ENCODE measurements at places on chromosomes 12 and 14.

- DNase-seq = no peak
Measured at GRCh38 chr12:110355073-110355472, 48.4 kb downstream of the ANAPC7 start.

GRCh38 chr14:60618241-60618640 lies 31.0 kb downstream of the SIX1 start:
- no peak for DNase-seq

- no peak for DNase-seq
Measured at GRCh38 chr14:68395604-68396003, 397.3 kb downstream of the ZFP36L1 start.

- no peak for DNase-seq
Measured at GRCh38 chr12:54394986-54395385, 10.5 kb upstream of the ZNF385A start.

- no peak for DNase-seq
Measured at GRCh38 chr12:123269395-123269892, 2.2 kb downstream of the CDK2AP1 start.

DNA sequence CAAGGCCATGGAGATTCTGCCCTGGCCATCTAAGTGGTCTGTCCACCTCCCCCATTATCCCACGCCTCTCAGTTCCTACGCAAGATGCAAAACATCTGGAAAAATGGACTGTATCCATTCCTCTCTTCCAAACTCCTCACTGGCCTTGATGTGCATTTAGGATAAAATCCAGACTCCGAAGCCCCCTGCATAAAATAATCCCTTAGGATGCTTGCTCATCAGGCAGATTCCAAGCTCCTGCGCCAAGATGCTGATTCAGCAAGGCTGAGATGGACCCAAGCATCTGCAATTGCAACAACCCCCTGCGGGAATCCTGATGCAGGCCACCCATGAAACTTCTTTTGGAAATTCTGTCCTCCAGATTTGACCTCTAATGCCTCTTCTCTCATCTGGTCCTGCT lies 81.6 kb downstream of the SPRING1 start:
- DNase-seq = no peak

GRCh38 chr12:52023182-52023975 lies 16.6 kb downstream of the TAMALIN start:
- no peak for DNase-seq

- DNase-seq = no peak
Measured at GRCh38 chr14:72352012-72352411, 419.8 kb downstream of the RGS6 start.

DNA sequence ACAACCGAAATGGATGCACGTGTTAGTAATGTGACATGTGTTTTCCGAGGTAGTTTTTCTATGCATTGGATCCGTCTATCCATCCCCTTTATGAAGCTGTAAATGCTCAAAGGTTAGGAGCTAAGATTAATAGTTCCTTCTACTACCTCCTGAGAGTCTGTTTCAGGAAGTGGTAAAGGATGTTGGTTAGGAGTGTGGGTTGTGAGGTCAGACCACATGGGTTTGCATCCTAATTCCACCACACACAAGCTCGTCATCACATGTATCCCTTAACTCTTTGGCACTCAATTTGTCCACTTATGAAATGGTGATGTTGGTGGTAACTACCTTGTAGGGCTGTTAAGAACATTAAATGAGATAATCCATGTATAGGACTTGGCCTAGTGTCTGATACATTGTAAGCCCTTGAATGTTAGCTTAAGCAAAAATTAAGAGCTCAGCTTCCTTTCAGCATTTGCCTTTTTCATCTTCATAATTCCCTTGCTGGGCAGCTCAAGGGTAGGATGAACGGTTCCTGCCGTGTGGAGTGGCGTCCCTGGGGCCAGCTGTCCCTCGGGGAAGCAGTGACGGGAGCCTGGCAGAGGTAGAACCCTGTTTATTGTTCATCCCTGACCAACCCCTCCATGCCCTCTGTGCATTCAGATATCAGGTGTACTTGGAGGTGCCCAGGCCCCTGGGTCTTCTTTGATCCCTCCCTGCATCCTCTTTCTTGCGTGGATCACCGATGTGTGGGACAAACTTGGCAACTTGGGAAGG lies 52.3 kb downstream of the TSPAN9 start:
- DNase-seq = no peak

DNA sequence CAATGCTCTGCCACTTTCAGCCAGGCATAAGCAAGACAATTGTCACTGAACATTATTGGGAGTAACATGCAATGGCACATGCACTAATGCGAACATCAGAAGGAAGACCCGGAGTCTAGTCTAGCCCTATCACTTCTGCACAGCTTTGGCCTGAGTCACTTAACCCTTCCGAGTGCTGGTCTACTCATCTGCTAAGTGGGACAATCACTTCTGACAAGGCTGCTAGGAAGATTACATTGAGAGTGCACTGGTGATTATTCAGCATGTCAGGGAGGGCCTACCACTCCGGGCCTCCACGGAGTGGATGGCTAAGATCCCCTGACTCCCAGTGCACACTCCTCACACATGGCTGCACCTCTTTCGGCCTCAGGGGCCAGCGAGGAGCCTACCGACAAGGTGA lies 240.9 kb downstream of the DPF3 start:
- DNase-seq = no peak

GRCh38 chr14:39085933-39086332 lies 17.1 kb downstream of the SEC23A start:
- no peak for DNase-seq

DNA sequence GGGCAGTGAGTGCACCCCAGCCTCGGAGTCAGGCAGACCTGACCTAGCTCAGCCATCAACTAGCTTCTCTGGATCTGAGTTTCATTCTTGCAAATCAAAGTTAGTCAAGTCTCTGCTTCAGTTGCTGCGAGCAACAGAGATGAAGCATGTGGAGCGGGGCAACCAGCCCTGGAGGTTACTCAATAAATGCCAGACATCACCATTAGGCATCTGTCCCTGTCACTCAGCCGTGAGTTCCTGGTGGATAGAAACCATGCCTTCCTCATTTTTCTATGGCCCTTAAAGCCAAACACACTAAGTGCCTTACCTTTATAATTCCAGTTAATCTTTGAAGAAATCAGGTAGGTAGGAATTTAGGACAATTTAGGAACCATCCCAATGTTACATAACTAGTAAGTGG lies 19.3 kb downstream of the RFX4 start:
- no peak for DNase-seq

DNA sequence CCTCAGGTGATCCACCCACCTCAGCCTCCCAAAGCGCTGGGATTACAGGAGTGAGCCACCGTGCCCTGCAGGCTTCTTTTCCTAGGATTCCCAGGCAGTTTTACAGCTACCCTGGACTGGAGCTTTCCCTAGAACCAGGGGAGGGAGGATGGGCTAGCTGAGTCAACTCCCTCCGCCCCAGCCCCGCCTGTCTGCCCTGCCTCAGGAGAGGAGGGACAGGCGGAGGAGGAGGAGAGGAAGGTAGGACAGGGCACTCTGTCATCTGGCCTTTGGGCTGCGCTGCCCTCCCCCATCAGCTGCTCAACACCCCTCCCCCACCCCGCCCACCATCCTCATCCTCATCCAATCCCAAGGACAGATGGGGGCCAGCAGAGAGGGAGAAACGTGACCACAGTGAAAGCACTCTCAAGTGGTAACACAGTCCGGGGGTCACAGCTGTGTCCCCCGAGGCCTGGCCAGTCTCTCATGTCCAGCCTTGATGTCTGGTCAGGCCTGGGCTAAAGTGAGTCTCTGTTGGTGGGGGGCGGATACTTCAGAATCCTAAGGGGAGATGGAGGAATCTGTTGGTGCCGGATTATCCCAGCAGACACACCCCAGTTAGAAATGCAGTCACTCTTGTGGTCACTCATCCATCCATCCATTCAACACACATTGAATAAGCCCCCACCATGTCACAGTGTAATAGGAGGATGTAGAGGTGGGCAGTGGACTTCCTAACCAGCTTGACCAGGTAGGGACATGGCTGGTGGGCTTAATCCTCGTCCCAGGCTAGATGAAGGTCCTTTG lies 12.3 kb downstream of the FIGNL2 start:
- DNase-seq = no peak

DNA sequence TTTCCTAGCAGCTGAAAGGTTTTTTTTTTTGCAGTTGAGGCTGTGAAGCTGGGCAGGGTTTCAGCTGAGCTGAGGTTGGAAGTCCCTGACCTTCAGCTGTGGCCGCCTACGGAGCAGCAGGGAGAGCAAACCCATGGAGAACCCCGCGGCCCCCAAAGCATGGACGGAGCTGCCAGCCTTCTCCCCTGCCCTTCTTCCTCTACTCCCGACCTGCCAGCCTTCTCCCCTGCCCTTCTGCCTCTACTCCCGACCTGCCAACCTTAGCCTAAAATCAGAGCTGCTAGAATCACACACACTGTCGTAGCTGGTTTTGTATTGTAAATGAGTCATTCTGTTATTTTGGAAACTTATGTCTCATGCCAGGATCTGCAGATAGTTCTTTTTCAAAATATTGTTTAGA lies 74.6 kb downstream of the PPP2R5C start:
- peak; percentile 23 for DNase-seq

DNA sequence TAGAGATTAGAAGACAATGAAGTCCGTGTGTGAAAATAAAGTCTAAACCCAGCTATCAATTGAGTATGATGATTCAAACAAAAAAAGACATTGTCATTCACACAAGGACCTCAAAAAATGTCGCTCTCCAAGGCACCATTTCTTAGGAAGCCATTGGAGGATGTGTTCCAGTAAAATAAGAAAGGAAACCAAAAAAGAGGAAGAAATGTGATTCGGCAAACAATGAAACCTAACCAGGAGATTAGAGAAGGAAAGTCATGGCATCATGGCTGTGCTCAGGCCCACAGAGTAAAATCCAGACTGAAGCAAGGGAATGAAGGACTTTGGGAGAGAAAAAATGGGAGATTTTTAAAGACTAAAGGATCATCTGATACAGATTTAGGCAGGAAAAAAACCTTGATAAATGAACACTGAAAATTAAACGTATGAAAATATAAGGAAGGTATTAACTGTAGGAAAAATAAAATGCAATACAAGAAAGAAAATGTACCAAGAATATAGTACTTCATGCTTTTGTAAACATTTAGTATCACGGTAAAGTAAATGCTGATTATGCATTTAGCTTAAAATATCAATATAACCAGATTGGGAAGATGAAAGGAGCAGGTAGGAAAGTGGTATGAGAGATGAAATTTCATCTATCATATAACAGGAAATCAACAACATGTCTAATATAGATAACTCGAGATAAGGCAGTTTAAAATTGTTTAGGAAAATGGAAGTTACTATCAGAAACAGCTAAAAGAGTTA lies 38.2 kb upstream of the MTHFD1 start:
- no peak for DNase-seq

DNA sequence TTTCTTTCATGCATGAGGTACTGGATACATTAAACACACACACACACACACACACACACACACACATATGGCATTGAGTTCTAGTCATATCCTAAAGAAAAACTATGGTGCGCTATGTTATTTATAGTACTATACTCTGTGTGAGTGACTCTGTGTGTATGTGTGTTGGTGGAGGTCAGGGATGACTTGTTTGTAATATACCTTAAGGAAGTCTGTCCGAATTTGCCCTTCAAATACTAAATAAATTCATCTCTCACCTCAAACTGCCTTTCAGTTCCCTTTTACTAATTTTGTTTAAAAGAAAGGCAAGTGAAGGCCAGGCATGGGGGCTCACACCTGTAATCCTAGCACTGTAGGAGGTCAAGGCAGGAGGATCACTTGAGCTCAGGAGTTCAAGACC lies 2.1 kb upstream of the AKAP5 start:
- DNase-seq = no peak

GRCh38 chr12:124687917-124688316 lies 120.5 kb upstream of the NCOR2 start:
- no peak for DNase-seq

GRCh38 chr14:99690636-99691035 lies 6.5 kb downstream of the CYP46A1 start:
- no peak for DNase-seq

DNA sequence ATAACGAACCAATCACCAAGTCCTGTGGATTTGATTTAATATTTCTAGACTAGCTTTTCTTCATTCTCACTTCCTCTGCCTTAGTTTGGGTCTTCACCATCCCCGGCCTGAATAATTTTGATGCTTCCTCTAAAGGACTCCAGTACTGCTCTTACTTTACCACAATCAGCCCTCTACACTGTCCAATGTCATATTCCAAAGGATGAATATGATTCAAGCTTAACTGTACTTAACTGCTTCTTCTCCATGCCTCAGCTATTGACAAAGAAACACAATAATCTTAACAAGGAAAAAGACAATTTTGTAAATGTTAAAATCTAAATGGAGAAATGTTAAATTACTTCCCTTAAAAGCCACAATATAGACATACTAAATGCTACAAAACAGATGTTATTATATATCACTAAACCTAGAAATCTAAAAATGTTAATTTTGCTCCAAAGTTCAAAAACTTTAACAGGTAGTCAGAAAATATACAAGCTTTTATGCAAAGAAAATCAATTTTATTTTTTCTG lies 70.2 kb downstream of the STXBP6 start:
- no peak for DNase-seq

DNA sequence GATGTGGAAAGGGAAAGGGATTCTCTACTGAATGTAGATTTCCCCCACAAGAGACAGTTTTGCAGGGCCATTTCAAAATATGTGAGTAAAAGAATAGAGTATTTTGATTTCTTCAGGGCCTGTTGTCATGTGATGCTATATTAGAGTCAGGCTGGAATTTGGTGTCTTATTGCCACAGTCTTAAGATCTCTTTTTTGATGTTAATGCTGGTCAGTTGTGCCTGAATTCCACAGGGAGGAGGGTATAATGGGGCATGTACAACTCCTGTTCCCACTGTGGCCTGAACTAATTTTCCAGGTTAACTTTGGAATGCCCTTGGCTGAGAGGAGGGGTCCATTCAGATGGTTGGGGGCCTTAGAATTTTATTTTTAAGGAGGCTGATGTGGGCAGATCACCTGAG lies 111.0 kb upstream of the MAX start:
- no peak for DNase-seq

GRCh38 chr12:25249931-25250738 lies 594 bp downstream of the KRAS start:
- no peak for DNase-seq

GRCh38 chr12:15679151-15679550 lies 110.0 kb downstream of the EPS8 start:
- no peak for DNase-seq

DNA sequence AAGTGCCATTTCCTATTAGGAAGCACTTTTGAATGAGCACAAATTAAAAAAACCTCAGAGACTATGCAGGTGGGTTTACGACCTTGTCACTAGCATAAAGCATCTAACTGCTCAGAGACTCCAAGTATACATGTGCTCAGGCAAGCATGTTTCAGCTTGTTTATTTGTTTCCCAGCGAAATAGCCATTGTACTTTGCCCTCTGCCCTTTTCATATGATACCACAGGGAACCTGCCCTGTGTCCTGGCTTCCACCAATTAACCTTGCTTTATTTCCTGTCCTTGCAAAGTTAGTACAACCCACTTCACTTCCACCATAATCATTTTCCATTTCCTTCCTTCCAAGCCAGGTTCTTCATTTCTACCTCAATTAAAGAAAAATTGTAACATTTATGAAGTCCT lies 194.9 kb downstream of the DUSP6 start:
- DNase-seq = no peak
